Fibroblast of the conjunctiva (primary cell): ENCODE measurements at places on chromosomes 3 and 15.

GRCh38 chr3:144692488-144692887, 720.9 kb downstream of the DIPK2A start:
- DNase-seq = no peak

DNA sequence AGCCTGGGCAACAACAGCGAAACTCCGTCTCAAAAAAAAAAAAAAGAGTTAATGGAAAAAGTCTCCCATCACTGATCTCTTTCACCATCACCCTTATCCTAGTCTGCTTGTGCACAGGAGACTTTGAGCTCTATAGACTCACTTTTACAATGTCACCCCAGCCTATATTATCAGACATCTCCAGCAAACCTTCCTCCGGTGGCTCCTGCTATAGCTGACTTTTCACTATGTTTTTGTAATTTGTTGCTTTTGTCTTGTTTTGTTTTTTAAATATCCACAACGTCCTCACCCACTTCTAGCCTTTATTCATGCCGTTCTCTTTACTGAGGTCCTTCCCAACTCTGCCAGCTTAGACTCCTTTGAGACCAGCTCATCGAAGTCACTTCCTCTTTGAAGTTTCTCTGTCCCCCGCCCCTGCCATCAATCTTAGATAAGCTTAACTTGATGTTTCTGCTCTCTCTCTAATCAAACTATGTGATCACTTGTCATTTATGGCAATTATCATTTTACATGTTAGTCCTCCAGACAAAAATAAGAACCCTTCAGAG, 82.7 kb upstream of the CHD2 start:
- DNase-seq = no peak

GRCh38 chr15:74180881-74181602, 7.5 kb downstream of the ISLR start:
- no peak for DNase-seq

GRCh38 chr3:181741417-181741816, 29.7 kb downstream of the SOX2 start:
- DNase-seq = no peak

- DNase-seq = no peak
Measured at GRCh38 chr15:47796830-47797229, 79.5 kb downstream of the SEMA6D start.

DNA sequence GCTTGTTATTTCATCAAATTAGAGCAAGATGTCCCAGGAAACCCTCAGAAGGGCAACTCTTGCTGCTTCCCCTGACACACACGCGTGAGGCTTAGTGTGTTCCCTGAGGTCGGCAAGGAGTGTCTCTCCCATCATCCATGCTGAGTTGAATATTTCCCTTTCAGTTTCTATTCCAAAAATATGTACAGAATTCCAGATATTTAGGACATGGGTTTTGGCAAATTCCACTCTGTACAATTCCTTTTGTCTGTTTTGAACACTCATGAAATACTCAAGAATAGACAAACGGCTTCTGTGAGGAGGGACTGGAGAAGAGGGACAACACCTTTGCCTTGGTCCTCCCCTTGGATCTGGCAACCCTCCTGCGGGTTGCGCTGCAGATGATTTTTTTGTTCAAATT, 138.0 kb downstream of the DUT start:
- no peak for DNase-seq

- no peak for DNase-seq
Measured at GRCh38 chr3:118347396-118348168, 687.1 kb downstream of the IGSF11 start.

DNA sequence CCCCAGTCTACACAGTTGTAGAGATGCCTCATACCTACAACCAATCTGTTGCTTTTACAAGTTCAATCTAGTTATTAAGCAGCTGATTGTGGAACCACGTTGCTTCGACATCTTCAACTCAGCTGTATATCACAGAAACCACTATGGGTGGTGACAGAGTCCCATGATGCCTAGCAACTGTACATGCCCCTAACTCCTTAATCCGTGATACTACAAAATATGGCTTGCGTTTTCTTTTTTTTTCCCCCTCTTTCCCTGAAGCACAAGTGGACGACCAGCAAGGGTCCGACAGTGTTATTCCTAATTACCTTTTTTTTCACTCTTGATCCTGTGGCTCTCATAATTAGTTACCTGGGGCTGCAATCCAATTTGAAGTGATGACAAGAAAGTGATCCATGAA, 478.6 kb downstream of the FOXP1 start:
- no peak for DNase-seq

DNA sequence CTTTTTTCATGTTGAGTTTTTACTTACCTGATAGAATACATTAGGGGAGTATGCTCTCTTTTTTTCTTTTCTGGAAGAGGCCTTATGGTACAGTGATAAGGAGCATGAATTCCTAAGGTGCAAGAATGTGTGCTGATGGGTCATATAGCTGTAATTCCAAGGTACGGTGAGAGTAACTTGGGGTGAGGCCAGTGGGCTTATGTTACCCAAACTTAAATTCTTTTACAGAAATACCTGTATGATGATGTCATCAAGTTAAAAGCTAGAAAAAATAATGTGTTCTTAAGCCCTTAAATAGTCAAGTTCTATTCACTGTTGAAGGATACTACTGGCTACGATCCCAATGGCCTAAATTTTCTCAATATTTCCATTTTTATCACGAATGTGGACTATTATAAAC, 111.2 kb downstream of the GMPS start:
- no peak for DNase-seq

- no peak for DNase-seq
Measured at GRCh38 chr3:105139881-105140560, 226.7 kb upstream of the ALCAM start.

DNA sequence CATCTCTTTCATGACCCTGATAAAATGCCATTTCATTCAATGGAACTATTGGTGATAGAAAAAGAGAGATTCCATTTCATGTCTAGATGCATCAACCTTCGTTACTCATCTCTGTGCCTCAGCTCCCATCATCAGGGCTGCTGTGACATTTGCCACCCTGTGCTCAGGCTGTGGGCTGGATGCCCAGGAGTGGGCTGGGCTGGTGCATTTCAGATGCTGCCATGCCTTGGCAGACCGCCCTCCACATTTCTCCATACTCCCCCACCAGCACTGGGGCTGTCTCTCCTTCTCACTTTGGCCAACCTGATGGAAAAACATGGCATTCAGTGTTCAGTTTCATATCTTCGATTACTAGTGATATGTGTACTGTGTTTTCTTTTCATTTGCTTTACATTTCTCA, 59.1 kb downstream of the DNASE1L3 start:
- no peak for DNase-seq

- DNase-seq = no peak
Measured at GRCh38 chr15:71352765-71353164, 237.5 kb downstream of the THSD4 start.

DNA sequence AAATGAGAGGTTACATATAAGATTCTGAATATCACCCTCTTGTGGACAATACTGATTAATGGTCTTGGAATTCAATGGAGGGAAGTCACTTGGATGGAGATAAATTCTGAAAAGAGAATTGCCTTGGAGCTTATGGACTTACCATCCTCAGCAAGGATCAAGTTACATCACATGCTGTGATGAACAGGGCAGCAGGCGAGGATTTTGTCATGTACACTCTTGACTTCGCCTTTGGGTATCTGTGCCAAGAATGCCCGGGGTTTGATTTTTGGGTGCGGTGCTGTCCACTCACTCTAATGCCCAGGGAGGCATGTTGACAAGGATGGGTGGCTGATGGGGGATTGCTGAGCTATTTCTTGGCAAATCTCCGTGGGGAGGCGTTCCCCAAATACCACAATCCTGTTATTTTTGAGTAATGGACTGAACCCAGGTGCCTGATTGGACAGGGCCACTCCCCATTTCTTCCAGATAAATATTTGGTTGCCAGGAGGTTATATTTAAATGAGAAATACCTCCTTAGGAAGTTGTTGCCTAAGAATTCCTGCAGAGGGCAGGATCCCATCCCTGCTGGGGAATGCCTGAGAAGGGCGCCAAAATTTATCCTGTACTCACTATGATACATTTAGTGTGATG, 96.3 kb downstream of the TPRG1 start:
- DNase-seq = no peak
